T-cell (primary cell): ENCODE measurements at places on chromosomes 12 and 14. TPM values are rescaled to one million over a fixed set of nuclear protein-coding genes. Genes with fewer than 3 reads are reported as not detected.

- H3K27me3 ChIP-seq: no peaks in the 10 kb centered on the region
- no peaks in the 10 kb centered on the region for H3K36me3 ChIP-seq
- DNase-seq: no peak
- no peaks in the 10 kb centered on the region for H3K4me1 ChIP-seq
- H3K4me3 ChIP-seq: no peak overlapping the region
Measured at GRCh38 chr14:31902002-31902401, 175.1 kb upstream of the ARHGAP5 start.

DNA sequence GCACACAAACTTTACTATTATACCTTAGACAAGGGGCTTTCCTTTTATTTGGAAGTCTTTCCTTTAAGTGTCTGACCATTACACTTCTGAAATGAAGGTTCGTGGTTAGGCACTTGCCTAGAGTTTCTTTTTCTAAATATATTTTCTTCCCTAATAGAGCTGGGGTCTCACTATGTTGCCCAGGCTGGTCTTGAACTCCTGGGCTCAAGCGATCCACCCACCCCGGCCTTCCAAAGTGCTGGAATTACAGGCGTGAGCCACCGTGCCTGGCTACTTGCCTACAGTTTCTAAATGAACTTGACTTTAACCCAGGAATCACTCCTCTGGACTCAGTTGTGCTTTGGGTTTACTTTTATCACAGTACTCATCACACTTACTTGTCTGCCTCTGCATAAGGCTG lies 57.6 kb downstream of the PEBP1 start:
- no peak overlapping the region for H3K4me3 ChIP-seq
- no peaks in the 10 kb centered on the region for H3K4me1 ChIP-seq
- peaks cover 4% of the 10 kb centered on the region for H3K36me3 ChIP-seq
- H3K27me3 ChIP-seq: no peaks in the 10 kb centered on the region
- H3K27ac ChIP-seq: no peak overlapping the region

FOXG1 gene
- total RNA-seq: not detected

SALL2 gene
- 5.8 TPM for total RNA-seq

DNA sequence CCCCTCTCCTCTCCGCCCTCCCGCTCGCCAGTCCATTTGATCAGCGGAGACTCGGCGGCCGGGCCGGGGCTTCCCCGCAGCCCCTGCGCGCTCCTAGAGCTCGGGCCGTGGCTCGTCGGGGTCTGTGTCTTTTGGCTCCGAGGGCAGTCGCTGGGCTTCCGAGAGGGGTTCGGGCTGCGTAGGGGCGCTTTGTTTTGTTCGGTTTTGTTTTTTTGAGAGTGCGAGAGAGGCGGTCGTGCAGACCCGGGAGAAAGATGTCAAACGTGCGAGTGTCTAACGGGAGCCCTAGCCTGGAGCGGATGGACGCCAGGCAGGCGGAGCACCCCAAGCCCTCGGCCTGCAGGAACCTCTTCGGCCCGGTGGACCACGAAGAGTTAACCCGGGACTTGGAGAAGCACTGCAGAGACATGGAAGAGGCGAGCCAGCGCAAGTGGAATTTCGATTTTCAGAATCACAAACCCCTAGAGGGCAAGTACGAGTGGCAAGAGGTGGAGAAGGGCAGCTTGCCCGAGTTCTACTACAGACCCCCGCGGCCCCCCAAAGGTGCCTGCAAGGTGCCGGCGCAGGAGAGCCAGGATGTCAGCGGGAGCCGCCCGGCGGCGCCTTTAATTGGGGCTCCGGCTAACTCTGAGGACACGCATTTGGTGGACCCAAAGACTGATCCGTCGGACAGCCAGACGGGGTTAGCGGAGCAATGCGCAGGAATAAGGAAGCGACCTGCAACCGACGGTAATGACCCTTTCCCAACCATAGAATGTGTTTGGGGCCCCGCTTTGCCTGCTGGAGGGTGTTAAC lies 615 bp downstream of the CDKN1B start:
- H3K4me1 ChIP-seq: peaks cover 42% of the 10 kb centered on the region
- peak; percentile 14 for DNase-seq
- peaks cover 36% of the 10 kb centered on the region for H3K36me3 ChIP-seq

DPF3 gene
- 0.54 TPM for total RNA-seq

- peaks cover 26% of the 10 kb centered on the region for H3K4me1 ChIP-seq
- peaks cover 9% of the 10 kb centered on the region for H3K36me3 ChIP-seq
- no peak overlapping the region for H3K4me3 ChIP-seq
Measured at GRCh38 chr12:54409267-54409666, 9.8 kb downstream of the ITGA5 start.

DNA sequence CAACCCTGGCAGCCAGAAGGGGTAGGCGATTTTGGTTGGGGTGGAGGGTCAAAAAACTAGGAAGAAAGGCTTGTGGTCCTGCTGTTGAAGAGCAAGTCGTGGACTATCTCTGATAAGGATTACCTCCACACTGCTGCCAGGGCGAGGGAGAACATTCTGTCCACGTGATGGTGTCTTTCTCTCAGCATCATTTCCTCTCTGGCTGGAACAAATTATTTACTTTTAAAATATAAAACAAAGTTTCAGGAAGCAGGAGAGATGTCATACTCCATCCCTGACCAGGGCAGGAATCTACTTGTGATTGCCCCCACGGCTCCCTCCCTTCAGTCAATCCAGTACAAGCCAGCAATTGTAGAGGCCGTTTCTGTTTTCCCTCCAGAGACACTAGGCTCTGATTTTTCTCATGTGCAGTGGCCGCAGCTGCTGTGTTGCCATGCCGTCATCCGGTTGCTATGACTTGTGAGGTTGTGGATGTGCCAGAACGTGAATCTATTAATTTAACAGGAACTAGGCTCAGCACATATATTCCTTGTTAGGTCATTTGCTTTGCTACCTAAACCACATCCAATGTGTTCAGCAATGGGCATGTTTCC lies 61.5 kb upstream of the PTGR2 start:
- H3K36me3 ChIP-seq: no peaks in the 10 kb centered on the region
- H3K27me3 ChIP-seq: no peaks in the 10 kb centered on the region
- DNase-seq: no peak
- no peak overlapping the region for H3K27ac ChIP-seq
- no peak overlapping the region for H3K4me3 ChIP-seq

DNA sequence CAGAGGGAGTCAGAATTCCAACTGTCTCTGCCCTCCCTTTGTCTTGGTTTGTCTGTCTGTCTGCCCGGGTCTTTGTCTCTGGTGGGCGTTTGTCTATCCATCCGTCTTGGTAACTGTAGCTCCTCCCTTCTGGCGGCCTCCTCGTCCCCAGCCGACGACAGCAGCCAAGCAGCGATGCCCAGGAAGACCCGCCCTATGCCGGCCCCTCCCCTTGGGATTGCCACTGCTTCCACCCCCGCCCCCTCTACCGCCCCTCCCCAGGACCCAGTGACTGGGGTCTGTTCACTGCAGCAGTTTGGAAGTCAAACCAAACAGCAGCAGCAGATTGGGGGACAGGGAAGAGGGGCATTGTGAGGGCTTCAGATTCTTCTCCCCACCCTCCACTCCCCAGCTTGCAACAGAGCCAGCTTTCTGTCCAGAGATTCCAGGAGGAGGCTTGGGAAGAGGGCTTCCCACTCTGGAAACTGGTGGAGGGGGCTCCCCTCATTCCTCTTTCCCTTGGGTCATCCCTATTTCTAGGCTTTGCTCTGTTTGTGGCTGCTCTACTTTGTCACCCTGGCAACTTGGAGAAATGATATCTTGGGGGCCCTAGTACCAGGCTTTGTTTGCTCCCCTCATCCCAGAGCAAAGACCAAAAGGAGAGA lies 2.4 kb upstream of the RARG start:
- H3K36me3 ChIP-seq: no peaks in the 10 kb centered on the region
- no peaks in the 10 kb centered on the region for H3K27me3 ChIP-seq
- no peak for DNase-seq
- H3K4me1 ChIP-seq: peaks cover 75% of the 10 kb centered on the region
- H3K27ac ChIP-seq: peak overlapping the region; percentile 94

GRCh38 chr14:65261946-65262345 lies 150.6 kb upstream of the FUT8 start:
- no peaks in the 10 kb centered on the region for H3K36me3 ChIP-seq
- no peaks in the 10 kb centered on the region for H3K4me1 ChIP-seq
- DNase-seq: no peak
- H3K27ac ChIP-seq: no peak overlapping the region
- no peaks in the 10 kb centered on the region for H3K27me3 ChIP-seq

DNA sequence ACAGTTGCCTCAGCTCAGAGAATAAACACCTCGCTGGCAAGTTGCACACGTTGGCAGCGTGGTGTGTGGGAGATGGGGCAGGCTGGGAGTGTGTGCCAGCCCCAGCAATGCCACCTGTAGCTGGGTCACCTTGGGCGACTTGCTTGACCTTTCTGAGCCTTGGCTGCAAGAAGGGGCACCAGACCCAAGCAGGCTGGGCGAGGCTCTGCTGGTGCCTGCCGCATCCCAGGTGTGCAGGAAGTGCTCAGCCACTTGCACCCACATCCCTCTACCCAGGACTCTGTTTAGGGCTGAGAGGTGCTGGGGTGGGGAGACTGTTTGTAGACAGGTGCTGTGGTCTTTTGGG lies 629 bp downstream of the FAM181A start:
- H3K27ac ChIP-seq: no peak overlapping the region
- no peaks in the 10 kb centered on the region for H3K36me3 ChIP-seq
- H3K4me1 ChIP-seq: no peaks in the 10 kb centered on the region
- no peaks in the 10 kb centered on the region for H3K27me3 ChIP-seq
- no peak overlapping the region for H3K4me3 ChIP-seq
- DNase-seq: no peak

CCDC177 gene
- total RNA-seq: not detected

DNA sequence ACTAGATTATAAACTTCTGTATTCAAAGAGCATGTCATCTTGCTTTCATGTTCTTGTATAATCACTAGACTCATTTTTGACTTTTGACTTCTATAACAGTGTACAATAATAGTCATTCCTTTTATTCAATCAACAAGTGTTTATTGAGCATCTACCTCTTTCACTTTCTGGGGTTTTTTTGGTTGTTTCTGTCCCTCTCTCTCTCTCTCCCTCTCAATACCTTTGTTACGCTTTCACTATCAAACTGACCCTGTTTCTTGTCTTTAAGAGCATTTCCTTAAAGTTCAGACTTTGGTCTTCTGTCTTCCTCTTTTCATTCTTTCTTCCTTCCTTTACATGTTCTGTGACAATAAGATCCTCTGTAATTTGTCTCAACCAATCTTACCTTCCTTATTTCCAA lies 49.5 kb downstream of the GPR137C start:
- H3K27ac ChIP-seq: no peak overlapping the region
- no peak for DNase-seq
- H3K36me3 ChIP-seq: no peaks in the 10 kb centered on the region
- no peaks in the 10 kb centered on the region for H3K4me1 ChIP-seq

- H3K4me3 ChIP-seq: no peak overlapping the region
- no peak for DNase-seq
- no peaks in the 10 kb centered on the region for H3K4me1 ChIP-seq
Measured at GRCh38 chr12:48279601-48280000, 71.1 kb downstream of the ZNF641 start.

- no peaks in the 10 kb centered on the region for H3K27me3 ChIP-seq
- H3K4me3 ChIP-seq: no peak overlapping the region
- H3K36me3 ChIP-seq: no peaks in the 10 kb centered on the region
- H3K27ac ChIP-seq: no peak overlapping the region
Measured at GRCh38 chr12:70154960-70155589, 88.2 kb upstream of the CNOT2 start.

DNA sequence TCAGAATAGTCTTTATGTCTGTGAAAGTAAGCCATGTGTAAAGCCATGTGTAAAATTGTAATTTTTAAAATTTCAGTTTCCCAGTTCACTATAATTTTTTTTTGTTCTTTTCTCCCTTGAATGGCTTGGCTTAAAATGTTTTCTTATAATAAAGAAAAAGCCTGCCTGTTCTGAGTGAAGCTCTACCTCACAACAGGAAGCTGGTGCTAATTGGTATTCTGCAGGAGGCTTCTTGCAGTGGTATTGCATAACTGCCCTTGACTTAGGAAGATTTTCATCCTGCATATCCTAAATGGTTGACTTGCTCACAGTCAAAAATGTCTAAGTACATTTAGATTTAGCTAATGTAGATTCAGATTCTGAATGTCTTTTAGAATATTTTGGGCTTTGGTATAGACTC lies 49.5 kb downstream of the ATP2A2 start:
- peaks cover 7% of the 10 kb centered on the region for H3K36me3 ChIP-seq
- no peak overlapping the region for H3K27ac ChIP-seq
- no peak overlapping the region for H3K4me3 ChIP-seq
- no peaks in the 10 kb centered on the region for H3K27me3 ChIP-seq
- no peak for DNase-seq

- H3K27ac ChIP-seq: no peak overlapping the region
- no peaks in the 10 kb centered on the region for H3K36me3 ChIP-seq
- no peaks in the 10 kb centered on the region for H3K27me3 ChIP-seq
- no peak overlapping the region for H3K4me3 ChIP-seq
Measured at GRCh38 chr12:104680491-104680890, 223.7 kb downstream of the CHST11 start.

RPL10L gene
- total RNA-seq: not detected

GRCh38 chr12:92938018-92938417 lies 8.9 kb upstream of the EEA1 start:
- DNase-seq: no peak
- no peaks in the 10 kb centered on the region for H3K27me3 ChIP-seq
- H3K4me1 ChIP-seq: no peaks in the 10 kb centered on the region
- H3K4me3 ChIP-seq: no peak overlapping the region

DNA sequence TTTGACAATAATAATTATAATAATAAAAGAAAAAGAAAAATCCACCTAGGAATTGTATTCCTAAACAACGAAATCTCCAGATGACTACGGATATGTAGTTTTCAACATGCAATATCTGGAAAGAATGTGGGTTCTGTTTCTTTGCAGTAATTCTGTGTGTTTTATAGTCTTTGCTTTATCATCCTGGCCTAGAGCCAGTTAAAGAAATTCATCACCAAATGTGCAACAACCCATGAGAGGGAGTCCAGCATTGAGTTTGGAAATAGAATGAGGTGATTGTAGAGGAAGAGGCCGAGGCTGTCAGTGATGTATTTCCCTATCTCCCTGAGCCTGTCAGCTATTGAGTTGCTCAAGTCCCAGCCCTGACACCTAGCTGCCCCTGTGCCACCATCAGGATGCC lies 200.5 kb upstream of the DCN start:
- H3K4me1 ChIP-seq: peaks cover 8% of the 10 kb centered on the region
- H3K4me3 ChIP-seq: no peak overlapping the region
- no peaks in the 10 kb centered on the region for H3K27me3 ChIP-seq
- H3K36me3 ChIP-seq: no peaks in the 10 kb centered on the region
- DNase-seq: no peak

- no peak overlapping the region for H3K4me3 ChIP-seq
- peak; percentile 63 for DNase-seq
- H3K27ac ChIP-seq: peak overlapping the region; percentile 95
Measured at GRCh38 chr14:49971156-49972130, 78.6 kb downstream of the ARF6 start.

LRP1 gene
- 5.9 TPM for total RNA-seq

CD163 gene
- total RNA-seq: 0.73 TPM

AQP6 gene
- not detected for total RNA-seq

- H3K4me3 ChIP-seq: no peak overlapping the region
- DNase-seq: no peak
- peaks cover 10% of the 10 kb centered on the region for H3K4me1 ChIP-seq
- H3K27me3 ChIP-seq: no peaks in the 10 kb centered on the region
- no peak overlapping the region for H3K27ac ChIP-seq
Measured at GRCh38 chr12:12454315-12454714, 97.4 kb downstream of the BORCS5 start.

- H3K4me3 ChIP-seq: no peak overlapping the region
- H3K27ac ChIP-seq: no peak overlapping the region
- H3K27me3 ChIP-seq: no peaks in the 10 kb centered on the region
- H3K36me3 ChIP-seq: no peaks in the 10 kb centered on the region
- H3K4me1 ChIP-seq: no peaks in the 10 kb centered on the region
Measured at GRCh38 chr14:65396082-65396910, 16.2 kb upstream of the FUT8 start.
